ENCODE measurements at places on chromosomes 7 and 10.

DNA sequence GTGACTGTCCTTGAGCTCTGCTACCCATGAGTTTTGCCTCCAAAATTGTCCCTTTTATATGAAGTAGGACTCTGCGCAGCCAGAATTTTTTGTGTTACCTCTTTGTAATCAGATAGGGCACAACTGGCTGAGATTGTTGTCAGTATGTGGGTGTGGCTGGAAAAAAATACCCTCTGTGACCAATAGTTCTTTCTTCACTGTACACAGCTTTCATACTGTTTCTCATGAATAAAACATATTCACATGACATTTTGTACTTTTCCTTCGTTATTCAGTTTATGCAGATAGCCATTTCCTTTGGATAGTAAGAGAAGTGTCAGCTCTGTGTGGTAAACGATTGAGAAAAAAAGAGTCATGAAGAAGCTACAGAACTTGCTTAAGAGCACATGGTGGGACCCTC is 49.6 kb upstream of the WNT8B start:
- no peak for DNase-seq

- peak; percentile 79 for DNase-seq
These were observed 8.4 kb upstream of the HYCC1 start for GRCh38 chr7:23022258-23022769.

DNA sequence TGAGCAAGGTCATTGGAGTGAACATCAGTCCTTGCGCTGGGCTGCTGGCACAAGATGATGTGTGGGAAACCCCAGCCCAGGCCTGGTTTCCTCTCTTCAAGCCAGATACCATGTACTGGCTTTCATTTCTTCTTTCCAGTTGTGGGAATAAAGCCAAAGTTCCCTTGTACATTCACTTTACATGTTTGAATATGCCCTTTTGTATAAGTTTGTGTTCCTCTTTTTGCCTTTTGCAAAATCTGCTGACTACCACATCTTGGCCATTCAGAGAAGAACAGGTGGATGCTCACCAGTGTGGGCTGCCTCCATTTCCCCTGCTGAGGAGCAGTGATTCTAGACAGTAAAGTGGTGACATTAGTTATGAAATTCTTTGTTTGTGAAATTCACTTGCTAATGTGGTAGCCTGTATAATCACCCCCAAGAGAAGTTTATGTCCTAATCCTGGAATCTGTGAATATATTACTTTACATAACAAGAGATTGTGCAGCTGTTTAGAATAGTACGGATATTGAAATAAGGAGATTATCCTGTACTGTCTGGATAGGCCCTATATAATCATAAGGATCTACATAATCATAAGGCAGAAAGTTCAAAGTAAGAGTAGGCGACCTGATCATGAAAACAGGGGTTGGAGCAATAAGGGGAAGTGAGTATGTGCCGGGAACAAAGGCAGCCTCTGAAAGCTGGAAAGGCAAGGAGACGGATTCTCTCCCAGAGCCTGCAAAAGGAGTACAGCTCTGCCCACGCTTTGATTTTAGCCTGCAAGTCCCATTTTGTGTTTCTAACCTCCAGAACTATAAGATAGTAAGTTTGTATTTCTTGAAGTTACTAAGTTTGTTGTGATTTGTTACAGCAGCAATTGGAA is 18.8 kb upstream of the AOAH start:
- DNase-seq: no peak

DNA sequence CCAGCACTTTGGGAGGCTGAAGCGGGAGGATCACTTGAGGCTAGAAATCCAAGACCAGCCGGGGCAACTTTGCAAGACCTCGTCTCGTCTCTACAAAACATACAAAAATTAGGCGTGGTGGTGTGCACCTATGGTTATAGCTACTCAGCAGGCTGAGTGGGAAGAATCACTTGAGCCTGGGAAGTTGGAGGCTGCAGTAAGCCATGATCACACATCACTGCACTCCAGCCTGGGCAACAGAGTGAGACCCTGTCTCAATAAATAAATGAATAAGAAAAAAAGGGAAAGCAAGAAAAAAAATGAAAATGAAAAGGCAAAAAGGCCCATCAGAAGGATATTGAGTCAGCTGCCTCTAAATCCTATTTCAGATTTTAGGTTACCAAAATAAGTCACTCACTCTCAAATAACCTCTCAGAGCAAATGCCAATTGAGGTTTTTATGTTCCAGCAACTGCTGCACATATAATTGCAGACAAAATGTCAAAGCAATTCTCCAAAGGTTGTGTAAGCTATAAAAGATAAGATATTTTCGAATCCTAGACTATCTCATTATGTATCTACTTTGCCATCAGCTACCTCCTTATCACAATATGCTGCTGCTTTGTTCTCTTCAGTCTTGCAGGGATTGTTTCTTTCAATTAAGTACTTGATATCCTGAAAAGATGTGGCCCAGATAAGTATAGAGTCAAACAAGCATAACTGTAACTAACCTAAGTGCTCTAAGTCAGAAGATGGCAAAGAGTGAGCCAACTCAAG is 4.7 kb downstream of the BAZ1B start:
- no peak for DNase-seq

DNA sequence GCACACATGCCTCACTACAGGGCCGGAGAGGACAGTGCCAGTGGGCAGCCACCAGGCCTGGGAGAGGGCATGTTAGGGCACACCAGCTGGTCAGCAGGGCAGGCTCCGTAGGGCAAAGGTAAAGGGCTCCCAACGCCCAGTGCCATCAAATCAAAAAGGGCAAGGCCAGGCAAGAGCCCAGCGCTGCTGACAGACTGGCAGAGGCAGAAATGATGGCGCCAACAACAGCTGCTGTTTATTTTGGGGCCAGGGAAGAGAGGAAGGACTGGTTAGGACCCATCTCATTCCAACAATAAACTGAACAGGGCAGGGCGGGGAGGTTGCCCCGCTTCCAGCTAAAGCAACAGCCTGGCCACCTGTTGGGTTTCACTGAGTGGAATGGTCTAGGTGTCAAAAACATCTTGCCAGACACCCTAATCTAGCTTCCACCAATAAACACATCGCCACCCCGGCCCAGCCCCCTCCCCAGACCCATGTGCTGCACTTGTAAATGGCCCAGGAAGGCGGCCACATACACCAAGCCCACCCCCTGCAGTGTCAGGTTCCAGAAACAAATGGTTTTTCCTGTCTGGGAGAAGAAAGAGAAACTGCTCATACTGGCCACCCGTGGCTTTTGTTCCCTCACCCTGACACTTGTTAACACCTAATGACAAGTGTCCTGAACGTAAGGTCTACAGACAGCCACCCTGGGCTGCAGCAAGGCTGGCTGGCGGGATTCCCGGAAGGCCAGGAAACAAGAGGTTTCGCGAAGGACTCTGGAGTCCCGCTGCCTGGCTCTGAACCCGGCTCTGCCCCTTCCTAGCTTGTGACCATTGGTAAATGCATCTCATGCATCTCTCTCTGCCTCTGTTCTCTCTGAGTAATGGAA is 15.3 kb downstream of the SH3PXD2A start:
- no peak for DNase-seq
